Cortex of kidney (tissue), 1 donor: ENCODE measurements at places on chromosomes 6 and 20.

GRCh38 chr6:49806145-49806544 lies 19.1 kb upstream of the PGK2 start:
- no peak for DNase-seq

GRCh38 chr6:155201461-155202226 lies 62.2 kb upstream of the CLDN20 start:
- no peak for DNase-seq

- DNase-seq: no peak
These were observed 59.5 kb downstream of the PSMG4 start for GRCh38 chr6:3318226-3318625.

DNA sequence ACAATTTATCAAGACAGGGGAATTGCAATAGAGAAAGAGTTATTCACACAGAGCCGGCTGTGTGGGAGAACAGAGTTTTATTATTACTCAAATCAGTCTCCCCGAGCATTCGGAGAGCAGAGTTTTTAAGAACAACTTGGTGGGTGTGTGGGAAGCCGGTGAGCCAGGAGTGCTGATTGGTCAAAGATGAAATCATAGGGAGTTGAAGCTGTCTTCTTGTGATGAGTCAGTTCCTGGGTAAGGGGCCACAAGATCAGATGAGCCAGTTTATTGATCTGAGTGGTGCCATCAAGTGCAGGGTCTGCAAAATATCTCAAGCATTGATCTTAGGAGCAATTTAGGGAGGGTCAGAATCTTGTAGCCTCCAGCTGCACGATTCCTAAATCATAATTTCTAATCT lies 50.0 kb upstream of the ECI2 start:
- DNase-seq: no peak

GRCh38 chr6:168388641-168389633 lies 52.0 kb upstream of the SMOC2 start:
- no peak for DNase-seq

GRCh38 chr20:1513801-1514200 lies 22.6 kb upstream of the SIRPB2 start:
- no peak for DNase-seq

- no peak for DNase-seq
These were observed 108.3 kb downstream of the UBE3D start for GRCh38 chr6:82957171-82957867.

- DNase-seq: no peak
These were observed 140.4 kb upstream of the CENPW start for GRCh38 chr6:126199466-126199865.

DNA sequence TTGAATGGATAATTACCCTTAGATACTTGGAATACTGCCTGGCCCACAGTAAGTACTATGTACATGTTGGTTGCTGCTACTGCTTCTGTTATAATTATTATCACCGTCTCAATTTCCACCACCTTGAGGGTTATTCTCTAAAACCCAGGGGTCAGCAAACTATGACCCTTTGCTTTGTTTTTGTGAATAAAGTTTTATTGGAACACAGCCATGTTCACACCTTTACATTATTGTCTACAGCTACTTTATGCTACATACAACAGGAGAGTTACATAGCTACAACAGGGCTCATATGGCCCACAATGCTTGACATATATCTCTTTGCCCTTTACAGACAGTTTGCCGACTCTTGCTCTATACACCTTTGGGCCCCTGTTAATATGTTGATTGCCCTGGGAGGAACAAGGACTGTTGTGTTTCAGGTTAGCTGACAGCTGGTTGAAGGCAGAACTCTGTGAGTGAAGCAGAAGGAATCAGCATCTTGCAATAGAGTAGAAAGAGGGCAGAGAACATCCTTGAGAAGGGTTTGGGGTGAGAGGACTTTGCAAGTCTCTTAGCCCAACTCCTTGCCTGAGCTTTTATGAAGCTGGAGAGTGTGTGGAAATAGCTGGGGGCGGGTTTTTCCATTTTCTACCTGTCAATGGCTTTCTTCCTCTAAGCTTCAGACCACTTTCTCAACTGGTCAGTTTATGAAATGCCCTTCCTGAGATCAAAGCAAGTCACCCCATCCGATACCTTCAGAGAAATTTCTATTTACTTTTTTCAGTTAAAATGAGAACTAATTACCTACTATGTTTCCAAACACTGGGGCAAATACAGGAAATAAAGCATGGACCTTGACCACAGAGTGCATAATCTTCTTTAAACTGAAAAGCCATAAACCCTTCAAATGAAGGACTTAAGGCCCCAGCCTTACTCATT lies 3.5 kb upstream of the MEP1A start:
- DNase-seq: no peak

- no peak for DNase-seq
These were observed 60.1 kb downstream of the ADTRP start for GRCh38 chr6:11718463-11718862.

- DNase-seq: no peak
These were observed 69.6 kb upstream of the ZNF184 start for GRCh38 chr6:27542485-27542884.

DNA sequence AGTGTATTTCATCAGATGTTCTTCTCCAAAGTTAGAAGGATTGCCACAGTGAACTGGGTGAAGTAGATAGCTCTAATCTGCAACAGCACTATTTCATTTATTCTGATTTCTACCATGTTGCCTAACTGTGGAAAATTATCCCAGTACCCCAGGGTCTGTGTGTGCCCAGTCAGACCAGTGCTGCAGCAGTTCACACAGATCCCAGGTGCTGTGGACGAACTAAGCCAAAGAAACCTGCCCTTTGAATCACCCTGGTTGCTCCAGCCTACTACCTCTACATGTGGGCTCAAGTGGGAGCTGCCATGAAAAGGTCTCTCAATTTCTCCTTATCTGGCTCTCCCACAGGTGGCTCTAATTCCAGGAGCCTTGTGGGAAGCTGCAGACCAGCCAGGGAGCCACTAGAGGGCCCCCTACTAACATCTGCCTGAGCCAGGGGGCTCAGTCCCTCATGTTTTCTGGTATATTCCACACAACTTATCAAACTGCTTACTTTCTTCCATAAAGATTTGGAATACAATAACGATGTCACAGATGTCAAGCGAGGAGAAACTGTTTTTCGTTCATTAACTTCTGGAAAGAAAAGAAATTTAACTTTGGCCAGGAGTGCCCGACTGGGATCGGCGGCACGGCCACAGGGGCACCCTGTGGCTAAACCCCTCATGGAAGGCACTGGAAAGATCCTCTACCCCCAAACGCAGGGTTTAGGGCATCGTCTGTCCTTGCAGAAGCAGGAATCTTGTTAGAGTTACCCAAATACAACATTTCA lies 31.6 kb upstream of the LY86 start:
- no peak for DNase-seq

GRCh38 chr20:17726902-17727301 lies 27.1 kb downstream of the BANF2 start:
- no peak for DNase-seq

DNA sequence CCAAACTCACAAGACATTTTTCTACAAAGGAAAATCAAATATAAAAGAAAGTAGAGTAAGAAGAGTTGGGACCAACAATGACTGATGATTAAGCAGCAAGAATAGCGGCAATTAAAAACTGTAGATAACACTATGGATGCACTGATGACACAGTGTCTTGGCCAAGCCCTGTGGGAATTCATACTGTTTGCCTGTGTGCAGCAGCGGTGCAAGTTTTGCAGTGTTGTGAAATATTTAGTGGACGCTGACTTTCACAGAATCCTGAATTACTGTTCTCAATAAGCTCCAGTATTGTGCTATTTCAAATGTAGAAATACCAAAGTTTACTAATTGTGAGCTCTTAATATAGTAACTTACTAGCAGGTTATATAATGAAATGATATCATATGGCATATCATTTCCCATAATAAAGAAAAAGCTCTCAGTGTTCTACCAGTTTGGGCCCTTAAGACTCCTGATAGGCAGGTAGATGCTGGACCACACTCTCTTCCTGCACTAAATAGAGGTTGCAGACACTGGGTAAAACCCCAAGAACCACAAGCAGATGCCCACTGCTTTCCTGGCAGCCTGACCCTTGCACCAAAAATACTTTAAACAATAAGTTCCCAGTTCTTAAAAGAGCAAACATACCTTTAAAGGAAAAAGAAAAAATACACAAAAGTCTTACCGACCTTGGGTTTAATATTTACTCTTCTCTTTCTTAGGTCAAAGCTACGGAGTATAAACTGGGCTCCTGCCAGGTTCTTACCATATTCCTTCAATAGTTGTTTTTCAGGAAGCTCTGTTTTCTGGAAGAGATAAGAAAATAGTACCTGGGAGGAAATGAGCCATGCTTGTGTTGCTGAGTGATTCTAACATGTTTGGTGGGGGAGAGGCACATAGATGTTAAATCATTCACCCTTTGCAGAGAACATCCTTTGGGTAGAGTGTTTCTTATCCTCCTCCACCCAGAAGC lies 41.6 kb downstream of the ANKEF1 start:
- DNase-seq: no peak

GRCh38 chr20:16243470-16243869 lies 329.8 kb downstream of the KIF16B start:
- DNase-seq: no peak

DNA sequence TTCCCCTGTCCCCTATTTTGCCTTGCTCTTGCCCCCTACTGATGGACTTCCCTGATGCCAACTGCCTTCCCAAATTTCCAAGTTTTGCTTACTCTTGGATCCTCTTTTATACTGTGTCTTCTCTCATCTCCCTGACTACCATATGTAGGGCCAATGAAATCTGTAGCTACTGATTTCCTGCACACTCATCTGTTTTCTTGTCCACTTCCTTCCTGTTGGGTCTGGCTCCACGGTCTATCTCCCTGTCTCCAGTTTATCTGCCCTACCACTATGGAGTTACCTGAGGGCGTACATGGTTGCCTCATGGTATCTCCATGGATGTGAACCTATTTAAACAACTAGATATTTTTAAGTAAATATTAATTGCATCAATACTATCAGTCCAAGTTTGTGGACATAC lies 140.3 kb upstream of the MCHR2 start:
- no peak for DNase-seq

GRCh38 chr20:52869698-52870501 lies 102.3 kb upstream of the TSHZ2 start:
- no peak for DNase-seq

GRCh38 chr6:41059556-41059955 lies 6.6 kb downstream of the APOBEC2 start:
- DNase-seq: no peak

DNA sequence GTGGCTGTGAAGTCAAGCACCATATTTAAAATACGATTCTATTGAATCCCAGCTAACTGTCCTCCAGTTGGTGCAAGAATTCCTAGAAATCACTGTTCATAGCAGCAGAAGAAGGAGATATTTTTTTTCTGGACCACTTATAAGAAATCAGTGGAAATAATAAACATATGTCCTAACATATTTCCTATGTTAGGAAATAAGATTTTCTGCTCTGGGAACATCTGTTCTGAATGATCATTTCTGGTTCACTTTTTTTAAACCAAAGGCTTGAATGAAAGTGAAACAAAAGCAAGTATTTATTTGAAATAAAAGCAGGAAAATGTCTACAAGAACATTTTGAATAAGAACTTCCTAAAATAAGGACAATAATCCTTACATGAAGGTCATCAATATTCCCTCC lies 138.9 kb upstream of the RALGAPA2 start:
- no peak for DNase-seq

DNA sequence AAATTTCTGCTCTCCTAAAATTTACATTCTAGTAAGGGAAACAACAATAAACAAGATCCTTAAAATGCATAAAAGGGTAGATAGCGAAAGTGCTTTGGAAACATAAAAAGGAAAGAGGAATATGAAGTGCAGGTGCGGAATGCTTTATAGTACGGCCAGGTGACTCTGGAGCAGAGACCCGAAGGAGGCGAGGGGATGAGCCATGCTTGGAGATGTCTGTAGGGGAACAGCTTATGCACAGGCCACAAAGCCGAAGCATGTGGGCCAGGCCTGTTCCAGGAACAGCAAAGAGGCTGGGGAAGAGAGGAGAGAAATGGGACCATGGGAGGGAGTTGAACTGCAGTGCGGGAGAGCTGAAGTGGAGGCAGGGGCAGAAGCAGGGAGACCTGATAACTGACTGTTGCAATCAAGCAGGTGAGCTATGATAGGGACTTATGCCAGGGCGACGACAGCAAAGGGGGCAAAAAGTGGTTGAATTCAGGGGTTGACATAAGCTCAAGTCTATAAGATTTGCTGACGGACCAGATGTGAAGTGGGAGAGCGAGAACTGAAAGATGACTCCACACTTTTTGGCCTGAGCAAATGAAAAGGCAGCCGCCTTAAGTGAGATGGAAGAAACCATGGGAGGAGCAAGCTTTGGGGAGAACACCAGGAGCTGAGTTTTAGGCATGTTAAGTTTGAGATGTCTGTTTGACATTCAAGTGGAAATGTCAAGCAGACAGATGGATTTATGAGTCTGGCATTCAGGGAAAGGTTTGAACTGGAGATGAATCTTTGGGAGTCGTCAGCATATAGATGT lies 83.1 kb downstream of the CNBD2 start:
- DNase-seq: no peak

DNA sequence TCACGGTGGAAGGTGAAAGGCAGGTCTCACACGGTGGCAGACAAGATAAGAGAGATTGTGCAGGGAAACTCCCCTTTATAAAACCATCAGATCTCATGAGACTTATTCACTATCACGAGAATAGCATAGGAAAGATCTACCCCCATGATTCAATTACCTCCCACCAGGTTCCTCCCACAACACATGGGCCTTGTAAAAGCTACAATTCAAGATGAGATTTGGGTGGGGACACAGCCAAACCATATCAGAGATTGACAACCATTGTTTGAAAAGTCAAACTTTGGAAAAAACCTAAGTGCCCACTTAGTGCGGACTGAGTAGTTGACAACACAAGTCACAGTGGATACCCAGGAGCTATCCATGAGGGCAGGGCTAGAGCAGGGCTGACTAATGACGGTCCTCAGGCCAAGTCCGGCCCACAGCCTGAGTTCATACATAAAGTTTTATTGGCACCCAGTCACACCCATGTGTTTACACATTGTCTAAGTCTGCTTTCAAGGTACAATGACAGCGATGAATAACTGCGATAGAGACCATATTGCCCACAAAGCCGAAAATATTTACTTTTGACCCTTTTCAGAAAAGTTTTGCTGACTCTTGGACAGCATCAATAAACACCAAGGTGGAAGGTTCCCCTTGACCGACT lies 33.8 kb upstream of the PMEPA1 start:
- no peak for DNase-seq

GRCh38 chr6:163756079-163756478 lies 341.6 kb downstream of the QKI start:
- no peak for DNase-seq
